Mammary epithelial cell (primary cell): ENCODE measurements at places on chromosomes 3 and 15. TPM values are rescaled to one million over a fixed set of nuclear protein-coding genes. Genes with fewer than 3 reads are reported as not detected.

DNA sequence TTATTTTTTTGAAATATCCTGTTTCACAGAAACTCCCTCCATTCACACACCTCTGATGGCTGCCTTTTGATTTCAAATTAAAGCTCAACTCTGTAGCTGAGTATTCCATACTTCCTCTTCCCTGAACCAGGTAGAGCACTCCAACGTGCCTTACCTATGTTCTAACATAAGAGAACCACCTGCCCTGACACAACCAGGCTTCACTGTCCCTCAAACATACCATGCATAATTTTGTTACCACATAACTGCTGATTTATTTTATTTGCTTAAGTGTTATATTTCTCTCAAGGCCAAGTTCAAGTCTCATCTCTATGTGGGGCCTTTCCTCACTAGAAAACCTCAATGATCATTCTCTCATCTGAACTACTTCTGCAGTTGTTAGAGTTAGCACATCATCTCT, 209.7 kb downstream of the P3H2 start:
- no peak for DNase-seq

- no peak for DNase-seq
Measured at GRCh38 chr3:117003501-117003900, 293.9 kb downstream of the TUSC7 start.

GRCh38 chr3:61724183-61724582, 162.8 kb downstream of the PTPRG start:
- DNase-seq: no peak

- DNase-seq: no peak
Measured at GRCh38 chr3:23675010-23675409, 130.7 kb upstream of the UBE2E1 start.

The GXYLT2 gene
- 2.5 and 3.9 TPM in 2 replicates for total RNA-seq

GRCh38 chr3:50816894-50817293, 142.2 kb downstream of the DOCK3 start:
- peak; percentile 8 for DNase-seq

GRCh38 chr15:83810110-83810509, 156.2 kb downstream of the ADAMTSL3 start:
- DNase-seq: peak; percentile 84

DNA sequence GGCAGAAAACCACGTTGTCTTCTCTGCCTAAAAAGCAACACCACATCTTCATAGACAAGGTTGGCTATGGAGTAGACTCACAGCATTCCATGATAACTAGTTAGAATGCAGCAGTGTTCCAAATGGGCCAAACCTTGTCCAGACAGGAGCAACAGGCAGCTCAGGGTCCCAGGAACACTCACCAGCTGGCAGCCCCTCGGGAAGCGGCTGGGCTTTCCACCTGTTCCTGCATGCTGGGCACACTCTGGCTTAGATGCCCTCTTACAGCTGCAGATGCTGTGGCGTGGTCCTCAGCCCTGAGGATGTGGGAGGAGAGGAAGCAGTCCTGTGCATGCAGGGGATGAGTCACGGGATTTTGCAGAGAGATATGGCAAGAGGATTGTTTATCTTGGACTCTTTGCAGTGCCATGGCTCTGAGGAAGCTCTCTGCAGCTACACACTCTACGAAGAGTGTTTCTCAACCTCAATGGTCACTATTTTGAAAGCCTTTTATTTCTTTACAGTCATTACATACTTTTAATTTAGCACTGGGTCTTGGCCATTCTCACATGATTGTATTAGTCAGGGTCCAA, 11.3 kb downstream of the NRROS start:
- DNase-seq: peak; percentile 92

DNA sequence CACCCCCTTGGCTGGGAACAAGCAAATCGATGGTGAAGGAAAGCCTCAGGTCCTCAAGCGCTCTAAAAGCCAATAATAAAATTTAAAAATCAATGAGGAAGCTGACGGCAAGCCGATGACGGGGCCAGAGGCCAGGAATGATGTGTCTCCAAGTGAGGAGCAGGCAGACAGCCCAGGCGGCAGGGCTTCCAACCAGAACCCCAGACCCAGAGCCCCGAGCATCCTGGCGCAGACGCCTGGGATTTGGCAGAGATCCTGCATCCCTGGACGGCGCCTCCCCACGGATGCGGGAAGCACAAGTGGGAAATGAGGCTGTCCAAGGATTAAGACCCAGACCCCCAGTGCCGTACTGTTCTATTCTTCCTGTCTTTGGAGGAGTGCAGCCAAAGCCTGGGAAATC, 123.0 kb upstream of the PROK2 start:
- DNase-seq: no peak

DNA sequence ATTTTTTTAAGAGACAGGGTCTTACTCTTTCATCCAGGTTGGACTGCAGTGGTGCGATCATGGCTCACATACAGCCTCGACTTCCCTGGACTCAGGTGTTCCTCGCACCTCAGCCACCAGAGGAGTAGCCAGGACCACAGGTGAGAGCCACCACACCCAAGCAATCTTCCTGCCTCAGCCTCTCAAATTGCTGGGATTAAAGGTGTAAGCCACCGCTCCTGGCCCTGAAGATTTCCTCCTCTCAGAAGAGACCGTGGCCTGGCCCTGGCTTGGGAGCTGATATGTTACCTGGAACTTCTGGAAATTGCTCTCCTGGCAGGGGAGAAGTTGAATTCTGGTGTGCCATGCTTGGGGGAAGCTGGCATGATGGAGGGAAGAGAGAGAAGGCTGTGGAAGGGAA, 36.2 kb downstream of the PPCDC start:
- DNase-seq: no peak

DNA sequence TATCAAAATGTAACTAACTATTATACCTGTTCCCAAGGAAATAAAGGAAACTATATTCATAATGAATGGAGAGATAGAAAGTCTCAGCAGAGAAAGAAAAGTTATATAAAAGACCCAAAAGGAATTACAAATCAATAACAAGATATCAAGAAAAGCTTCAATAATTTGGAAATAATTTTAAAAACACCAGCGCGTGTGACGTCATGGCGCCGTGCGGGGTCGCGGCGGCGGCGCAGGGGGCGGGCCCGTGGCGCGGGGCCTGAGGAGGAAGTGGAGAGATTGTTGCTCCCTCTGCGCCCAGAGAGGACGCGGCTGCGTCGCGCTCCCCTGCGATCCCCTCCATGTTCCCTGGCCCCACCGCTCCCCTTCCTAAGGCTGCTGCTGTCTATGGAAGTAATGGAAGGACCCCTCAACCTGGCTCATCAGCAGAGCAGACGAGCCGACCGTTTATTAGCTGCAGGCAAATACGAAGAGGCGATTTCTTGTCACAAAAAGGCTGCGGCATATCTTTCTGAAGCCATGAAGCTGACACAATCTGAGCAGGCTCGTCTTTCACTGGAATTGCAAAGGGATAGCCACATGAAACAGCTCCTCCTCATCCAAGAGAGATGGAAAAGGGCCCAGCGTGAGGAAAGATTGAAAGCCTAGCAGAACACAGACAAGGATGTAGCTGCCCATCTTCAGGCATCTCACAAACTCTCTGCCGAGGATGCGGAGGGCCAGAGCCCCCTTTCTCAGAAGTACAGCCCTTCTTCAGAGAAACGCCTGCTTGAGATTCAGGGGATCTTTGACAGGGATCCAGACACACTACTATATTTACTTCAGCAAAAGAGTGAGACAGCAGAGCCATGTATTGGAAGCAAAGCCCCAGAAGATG, 4.1 kb downstream of the XCR1 start:
- DNase-seq: no peak

- DNase-seq: peak; percentile 97
Measured at GRCh38 chr3:52154135-52155094, at the start of gene POC1A. TSS of gene POC1A (minus strand) at chr3:52154423. CDS start at chr3:52154372, 51 bp downstream.

GRCh38 chr3:49019941-49020329, 1.6 kb upstream of the DALRD3 start:
- DNase-seq: no peak

DNA sequence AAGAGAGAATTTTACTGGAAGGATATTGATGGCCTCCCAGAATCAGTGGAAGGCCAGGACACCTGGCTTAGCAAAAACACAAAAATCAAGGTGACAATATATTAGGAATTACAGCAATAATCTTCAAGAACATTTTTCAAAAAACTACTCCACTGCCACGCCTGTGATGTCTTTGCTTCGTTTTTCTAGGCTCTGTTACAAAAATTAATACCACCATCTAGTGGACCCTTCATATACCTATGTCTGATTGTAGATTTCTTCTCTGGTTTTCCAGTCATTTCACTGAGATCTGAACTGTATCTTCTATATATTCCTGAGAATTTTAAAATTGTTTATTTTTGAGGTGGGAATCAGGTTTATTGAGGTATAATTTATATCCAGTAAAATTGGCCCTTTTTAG, 5.6 kb upstream of the SLC33A1 start:
- DNase-seq: no peak
